ENCODE measurements at places on chromosomes 12 and 14.

DNA sequence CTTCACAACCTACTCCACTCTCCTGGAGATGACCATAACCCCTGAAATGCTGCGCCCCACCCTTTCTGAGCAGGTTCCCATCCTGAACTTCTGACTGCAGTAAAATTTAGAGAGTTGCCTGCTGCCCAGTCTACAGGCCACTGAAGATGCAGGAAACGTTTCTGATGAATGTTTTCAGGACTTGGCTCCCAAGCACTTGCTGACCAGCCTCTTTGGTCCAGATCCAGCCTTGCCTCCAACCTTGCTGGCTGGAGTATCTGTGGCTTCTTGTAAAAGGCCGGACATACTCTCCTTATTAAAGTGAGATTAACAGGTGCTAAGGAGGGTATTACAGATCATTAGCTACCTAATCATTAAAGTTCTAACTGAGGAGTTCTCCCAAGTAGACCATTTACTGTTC, 70.3 kb upstream of the STXBP6 start:
- DNase-seq, result no peak

DNA sequence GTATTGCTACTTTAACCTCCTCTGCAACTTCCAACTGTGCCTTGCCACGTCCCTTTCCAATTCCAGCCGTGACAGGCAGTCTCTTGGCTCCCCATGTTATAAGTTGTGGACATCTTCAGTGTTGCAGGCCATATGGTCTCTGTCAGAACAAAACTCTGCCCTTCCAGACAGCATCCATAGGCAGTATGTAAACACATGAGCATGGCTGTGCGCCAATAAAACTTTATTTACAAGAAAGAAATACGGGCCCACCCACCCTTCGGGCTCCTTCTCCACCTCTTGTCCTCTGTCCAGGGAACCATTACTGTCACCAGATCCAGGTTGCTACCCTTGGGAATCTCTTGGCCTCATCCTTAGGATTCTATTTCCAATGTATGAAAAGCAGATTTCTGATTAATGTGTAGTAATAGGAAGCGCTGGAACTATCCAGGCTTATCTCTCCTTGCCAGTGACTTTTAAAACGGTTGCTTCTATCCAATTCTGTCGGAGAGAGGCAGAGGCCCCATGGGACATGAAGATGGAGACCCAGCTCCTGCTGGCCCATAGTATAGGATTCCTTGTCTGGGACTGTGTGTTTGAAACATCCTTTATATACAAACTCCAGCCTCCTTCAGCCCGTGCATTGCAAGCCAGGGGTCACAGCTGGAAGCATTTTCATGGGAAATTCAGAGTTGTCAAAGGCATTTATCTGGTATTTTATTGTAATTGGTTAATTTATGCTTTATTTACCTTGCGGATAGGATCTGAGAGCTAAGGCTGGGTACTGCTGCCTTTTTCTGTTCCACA, 114.4 kb downstream of the ZNF664 start:
- DNase-seq, result no peak

- DNase-seq, result no peak
These were observed 130.8 kb upstream of the PTPRQ start for GRCh38 chr12:80313209-80313608.

DNA sequence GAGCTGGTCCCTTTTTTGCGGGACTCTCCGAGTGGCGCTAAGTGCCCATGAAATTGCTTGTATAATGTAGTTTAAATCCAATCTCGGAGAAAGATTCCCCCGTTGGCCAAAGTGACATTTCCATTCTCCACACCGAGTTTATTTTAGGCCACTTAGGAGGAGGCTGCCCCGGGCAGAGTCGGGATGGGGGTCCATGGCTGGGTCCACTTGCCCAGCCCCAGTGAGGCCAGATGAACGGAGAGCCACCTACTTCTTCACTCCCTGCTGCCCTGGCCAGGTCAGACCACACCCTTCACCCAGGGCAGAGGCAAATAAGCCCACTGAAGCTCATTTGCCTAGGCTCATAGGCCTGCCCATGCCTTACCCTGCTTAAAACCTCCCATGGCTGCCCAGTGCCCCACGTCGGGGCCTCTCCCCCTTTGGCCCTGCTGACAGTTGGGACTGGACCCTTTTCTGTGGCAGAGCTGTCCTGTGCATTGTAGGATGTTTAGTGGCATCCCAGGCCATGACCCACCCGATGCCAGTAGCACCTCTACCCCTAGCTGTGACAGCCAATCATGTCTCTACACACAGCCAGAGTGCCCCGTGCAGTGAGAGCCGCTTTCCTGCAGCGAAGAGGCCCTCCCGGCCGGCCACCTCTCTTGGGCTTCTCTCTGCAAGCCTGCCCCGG, 51.3 kb downstream of the FAM222A start:
- no peak for DNase-seq

GRCh38 chr14:73741386-73741875, 27.2 kb upstream of the PNMA1 start:
- peak; percentile 71 for DNase-seq

Measured in ACHN (cell line).